ENCODE measurements at places on chromosomes 16 and 17.
A peak's percentile ranks its signal among the peaks of the same experiment; 100 is the strongest.

DNA sequence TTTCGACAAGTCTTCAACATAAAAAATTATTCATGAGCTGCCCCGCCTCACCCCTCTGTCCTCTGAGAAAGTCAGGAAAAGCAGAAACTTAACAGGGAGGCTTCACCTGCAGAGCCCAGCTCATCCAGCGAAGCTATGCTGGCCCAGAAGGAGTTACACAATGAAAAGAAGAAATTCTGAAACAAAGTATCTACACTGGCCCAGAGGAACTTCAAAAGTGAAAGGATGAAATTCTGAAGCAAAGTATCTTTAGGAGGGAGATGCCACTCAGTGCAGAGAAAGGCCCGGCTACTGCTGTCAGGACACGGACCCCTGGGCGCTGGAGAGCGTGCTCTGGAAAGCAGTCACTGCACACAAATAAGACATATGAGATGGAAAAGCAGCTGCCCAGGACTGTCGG is 1.6 kb downstream of the GALNS start:
- no peak for DNase-seq

- DNase-seq: peak; percentile 75
These were observed 209.7 kb downstream of the MSI2 start for GRCh38 chr17:57466017-57466471.

DNA sequence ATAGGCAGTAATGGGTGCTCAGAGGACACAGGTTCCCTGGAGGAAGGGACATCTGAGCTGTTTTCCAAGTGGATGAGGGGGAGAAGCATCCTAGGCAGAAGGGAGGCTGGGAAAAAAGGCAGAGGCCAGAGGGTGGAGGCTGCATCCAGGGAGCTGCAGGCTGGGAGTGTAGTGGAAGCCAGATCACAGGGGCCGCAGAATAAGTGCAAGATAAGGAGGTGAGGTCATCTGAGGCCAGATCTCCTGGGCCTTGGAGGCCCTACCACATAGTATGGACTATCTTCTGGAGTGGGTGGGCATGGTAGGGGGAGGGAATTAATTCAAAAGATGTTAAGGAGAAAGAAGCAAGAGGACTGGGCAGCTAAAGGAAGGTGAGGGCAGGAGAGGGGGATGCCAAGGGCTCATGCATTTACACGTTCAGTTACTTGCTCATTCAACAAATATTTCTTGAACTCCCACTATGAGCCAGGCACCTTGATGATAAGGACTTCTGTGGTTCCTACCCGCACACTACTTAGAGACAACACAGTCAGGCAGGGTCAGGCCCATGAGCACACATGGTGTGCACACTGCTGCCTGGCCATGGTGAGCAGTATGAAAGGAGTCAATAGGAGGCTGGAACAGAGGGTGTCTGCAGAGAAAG is 2.4 kb upstream of the RIPOR1 start:
- peak; percentile 43 for DNase-seq

DNA sequence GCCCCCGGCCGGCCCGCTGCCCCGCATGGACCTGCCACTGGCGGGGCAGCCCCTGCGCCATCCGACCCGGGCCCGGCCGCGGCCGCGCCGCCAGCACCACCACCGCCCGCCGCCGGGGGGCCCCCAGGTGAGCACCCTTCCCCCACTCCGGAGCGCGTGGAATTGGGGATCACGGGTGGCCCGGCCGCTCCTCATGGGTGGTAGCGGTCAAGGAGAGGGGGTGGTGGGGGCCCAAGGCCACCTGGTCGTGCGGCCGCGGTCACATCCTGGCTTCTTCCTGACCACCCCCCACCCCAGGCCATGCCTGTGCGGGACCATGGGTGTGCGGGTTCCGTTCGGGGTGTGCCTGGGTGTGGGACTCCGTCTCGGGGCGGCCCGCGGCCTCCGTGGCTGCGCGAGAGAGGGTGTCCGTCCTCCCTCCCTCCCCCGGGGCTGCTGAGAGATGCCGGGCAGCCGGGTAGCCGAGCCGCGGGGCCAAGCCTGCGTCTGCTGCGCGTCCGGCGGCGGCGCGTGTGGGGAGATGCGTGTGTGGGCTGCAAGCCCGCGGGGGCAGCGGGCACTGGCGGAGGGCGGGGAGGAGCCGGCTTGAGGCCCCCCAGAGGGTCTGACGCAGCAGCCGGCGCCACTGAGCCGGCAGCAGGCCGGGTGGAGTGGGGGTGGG is 6.8 kb downstream of the ACD start:
- DNase-seq: no peak

DNA sequence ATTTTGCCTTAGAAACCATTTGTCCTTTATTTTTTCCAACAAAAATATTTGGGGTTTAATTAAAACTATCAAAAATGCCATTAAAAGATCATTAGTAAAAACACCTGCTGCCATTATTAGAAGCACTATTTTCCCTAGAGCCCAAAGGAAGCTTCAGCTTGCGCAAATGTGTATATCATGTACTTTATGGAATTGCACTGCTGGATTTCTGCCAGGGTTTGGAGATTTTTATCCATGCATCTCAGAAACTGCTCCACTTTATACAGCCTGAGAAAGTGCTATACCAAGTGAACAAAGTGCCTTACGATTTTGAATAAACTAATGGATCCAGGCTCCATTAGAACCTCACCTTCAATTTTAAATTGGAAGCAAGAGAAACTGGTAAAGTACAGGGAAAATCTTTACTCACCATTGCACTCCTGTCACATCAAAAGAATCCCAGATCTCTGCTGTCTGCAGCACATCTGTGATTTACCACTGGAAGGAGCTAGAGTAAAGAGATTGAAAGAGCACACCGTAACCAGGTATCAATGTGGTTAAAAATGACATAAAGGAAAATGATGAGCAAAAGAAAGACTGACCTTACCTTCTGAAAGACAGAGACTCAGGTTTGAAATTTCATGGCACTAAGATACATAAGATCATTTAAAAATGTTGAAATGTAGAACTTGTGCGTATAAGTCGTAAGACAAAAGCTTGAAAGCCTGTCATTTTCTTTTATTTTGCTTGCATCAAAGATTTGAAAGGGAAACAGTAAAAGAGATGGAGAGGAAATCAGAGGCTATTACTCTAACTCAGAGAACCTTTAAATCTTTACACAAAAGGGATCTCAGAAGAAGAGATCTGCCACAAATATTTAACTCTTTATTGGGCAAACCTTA is 678.1 kb upstream of the GOT2 start:
- peak; percentile 59 for DNase-seq

- DNase-seq: no peak
These were observed 134.4 kb downstream of the SKAP1 start for GRCh38 chr17:48295362-48296288.

GRCh38 chr17:229709-230394 is 48.4 kb upstream of the DOC2B start:
- no peak for DNase-seq

GRCh38 chr16:50533317-50533716 is 14.9 kb upstream of the NKD1 start:
- DNase-seq: no peak

DNA sequence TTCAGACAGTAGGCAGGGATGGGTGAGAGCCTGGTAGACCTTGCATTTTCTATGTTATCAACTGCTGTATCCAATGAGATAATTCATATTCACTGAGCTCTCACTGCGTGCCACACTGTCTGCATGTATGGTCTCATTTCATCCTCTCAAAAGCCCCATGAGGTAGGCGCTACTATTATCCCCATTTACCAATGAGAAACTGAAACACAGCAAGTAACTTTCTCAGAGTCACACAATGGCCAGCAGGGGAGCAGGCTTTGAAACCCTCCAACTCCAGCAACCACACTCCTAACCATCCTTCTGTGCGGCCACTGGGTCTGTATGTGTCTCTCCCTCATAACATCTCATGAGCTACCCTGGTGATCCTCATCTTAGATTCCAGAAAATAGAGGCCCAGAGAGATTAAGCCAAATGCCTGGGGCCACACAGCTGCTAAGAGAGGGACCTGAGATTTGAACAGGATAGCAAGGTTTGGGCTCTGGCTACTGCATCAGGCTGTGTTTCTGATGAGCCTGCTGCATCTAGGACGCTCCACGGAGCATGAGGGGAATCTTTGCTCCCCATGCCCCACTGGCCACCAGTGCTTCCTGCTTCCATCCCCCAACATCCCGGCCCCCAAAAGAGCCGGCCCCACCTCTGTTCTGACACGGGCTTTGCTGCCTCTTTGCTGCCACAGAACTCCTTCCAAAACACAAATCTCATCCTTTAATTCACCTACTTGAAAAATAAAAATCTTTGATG is 3.2 kb downstream of the CCR7 start:
- no peak for DNase-seq

GRCh38 chr16:65032387-65032786 is 89.5 kb downstream of the CDH11 start:
- no peak for DNase-seq

Data from mesendoderm (in vitro differentiated cells).